Ascending aorta (tissue), 2 donors: ENCODE measurements at places on chromosomes 4 and X. TPM values are rescaled to one million over a fixed set of nuclear protein-coding genes. Genes with fewer than 3 reads are reported as not detected.

DNA sequence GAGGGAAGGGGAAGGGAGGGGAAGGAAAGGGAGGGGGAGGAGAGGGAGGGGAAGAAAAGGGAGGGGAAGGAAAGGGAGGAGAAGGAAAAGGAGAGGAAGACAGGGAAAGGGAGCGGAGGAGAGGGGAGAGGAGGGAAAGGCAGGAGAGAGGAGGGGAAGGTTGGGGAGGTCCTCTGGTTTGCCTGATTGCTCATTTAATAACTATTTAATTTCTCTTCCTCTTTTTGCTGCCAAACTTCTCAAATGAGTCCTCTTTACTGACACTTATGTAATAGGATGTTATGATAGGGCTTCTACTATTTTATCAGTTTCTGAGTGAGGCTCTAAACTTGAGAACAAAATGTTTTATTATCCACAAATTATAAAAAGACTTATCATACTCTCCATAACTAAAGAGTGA is 35.4 kb upstream of the PPA2 start:
- no peaks in the 10 kb centered on the region for H3K4me1 ChIP-seq
- H3K36me3 ChIP-seq, result no peaks in the 10 kb centered on the region
- H3K4me3 ChIP-seq, result no peak overlapping the region
- DNase-seq, result no peak
- no peaks in the 10 kb centered on the region for H3K27me3 ChIP-seq
- no peak overlapping the region for H3K27ac ChIP-seq

DNA sequence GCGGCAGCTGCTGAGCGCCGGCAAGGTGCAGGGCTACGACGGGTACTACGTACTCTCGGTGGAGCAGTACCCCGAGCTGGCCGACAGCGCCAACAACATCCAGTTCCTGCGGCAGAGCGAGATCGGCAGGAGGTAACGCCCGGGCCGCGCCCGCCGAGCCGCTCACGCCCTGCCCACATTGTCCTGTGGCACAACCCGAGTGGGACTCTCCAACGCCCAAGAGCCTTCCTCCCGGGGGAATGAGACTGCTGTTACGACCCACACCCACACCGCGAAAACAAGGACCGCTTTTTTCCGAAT is 117.0 kb downstream of the DCTD start:
- H3K27me3 ChIP-seq, result no peaks in the 10 kb centered on the region
- no peak for DNase-seq
- H3K27ac ChIP-seq, result no peak overlapping the region
- H3K4me1 ChIP-seq, result no peaks in the 10 kb centered on the region
- H3K36me3 ChIP-seq, result no peaks in the 10 kb centered on the region
- no peak overlapping the region for H3K4me3 ChIP-seq

- H3K4me3 ChIP-seq, result no peak overlapping the region
- H3K36me3 ChIP-seq, result no peaks in the 10 kb centered on the region
- no peak for DNase-seq
Observed at GRCh38 chr4:97548186-97548585, 595.1 kb downstream of the STPG2 start.

Gene RPA4
- 0.43 TPM for total RNA-seq

Gene PAGE5
- not detected for total RNA-seq

Gene MAGEE1
- total RNA-seq, result 4.5 TPM

GRCh38 chrX:42567268-42567667 is 210.7 kb downstream of the PPP1R2C start:
- H3K27ac ChIP-seq, result no peak overlapping the region
- H3K4me3 ChIP-seq, result no peak overlapping the region
- no peaks in the 10 kb centered on the region for H3K27me3 ChIP-seq

GRCh38 chr4:40550948-40551462 is 78.7 kb downstream of the RBM47 start:
- no peaks in the 10 kb centered on the region for H3K36me3 ChIP-seq
- H3K4me1 ChIP-seq, result no peaks in the 10 kb centered on the region
- H3K27me3 ChIP-seq, result no peaks in the 10 kb centered on the region
- no peak overlapping the region for H3K27ac ChIP-seq
- peak overlapping the region; percentile 50 for H3K4me3 ChIP-seq
- DNase-seq, result no peak

Gene KANTR
- 5.0 TPM for total RNA-seq

Gene ATOH1
- not detected for total RNA-seq

Gene ITGB1BP2
- not detected for total RNA-seq

- H3K4me1 ChIP-seq, result peaks cover 2% of the 10 kb centered on the region
- H3K27me3 ChIP-seq, result no peaks in the 10 kb centered on the region
- H3K4me3 ChIP-seq, result no peak overlapping the region
- H3K27ac ChIP-seq, result no peak overlapping the region
Observed at GRCh38 chr4:169286562-169287301, 16.0 kb upstream of the SH3RF1 start.

DNA sequence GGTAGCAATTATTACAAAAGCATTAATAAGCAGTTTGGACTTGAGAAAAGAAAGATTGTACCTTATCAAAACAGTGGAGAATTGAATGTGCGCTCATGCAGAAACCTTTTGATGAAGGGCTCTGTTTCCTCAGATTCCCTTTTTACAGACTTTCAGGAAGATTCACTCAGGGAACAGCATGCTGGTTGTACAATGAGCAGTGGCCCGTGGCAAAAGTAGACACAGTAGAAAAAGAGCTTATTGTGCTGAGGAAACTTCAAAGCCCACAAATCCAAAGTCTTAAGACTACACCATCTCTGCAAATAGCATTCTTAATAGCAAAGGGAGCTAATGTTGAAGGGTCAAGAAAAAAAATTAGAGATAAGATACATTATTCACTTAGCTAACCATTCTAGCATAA is 858.9 kb downstream of the PDHA2 start:
- H3K27me3 ChIP-seq, result no peaks in the 10 kb centered on the region
- H3K4me1 ChIP-seq, result no peaks in the 10 kb centered on the region
- no peak overlapping the region for H3K4me3 ChIP-seq

DNA sequence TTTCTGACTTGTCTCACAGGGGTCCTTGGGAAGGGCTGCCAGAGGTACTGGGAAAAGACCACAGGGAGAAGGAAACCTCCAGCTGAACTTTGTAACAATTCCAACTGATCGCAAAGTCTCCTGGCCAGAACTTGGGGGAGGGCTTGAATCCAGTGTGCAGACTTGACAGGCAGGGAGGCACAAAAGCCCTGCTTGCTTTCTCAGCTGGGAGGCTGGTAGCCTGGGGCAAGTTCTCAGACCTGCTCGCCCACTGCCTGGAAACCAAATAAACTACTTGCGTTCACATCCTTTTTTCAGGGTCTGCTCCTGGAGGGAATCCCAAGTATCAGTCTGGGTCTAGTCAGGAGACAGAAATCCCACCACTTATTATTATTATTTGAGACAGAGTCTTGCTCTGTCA is 48.0 kb upstream of the CASK start:
- no peaks in the 10 kb centered on the region for H3K27me3 ChIP-seq
- H3K27ac ChIP-seq, result no peak overlapping the region
- H3K4me1 ChIP-seq, result no peaks in the 10 kb centered on the region
- no peak for DNase-seq
- no peak overlapping the region for H3K4me3 ChIP-seq
- no peaks in the 10 kb centered on the region for H3K36me3 ChIP-seq

GRCh38 chrX:106201502-106202178 is 33.5 kb downstream of the PWWP3B start:
- no peak overlapping the region for H3K27ac ChIP-seq
- H3K36me3 ChIP-seq, result no peaks in the 10 kb centered on the region
- H3K4me3 ChIP-seq, result no peak overlapping the region
- DNase-seq, result no peak
- H3K4me1 ChIP-seq, result no peaks in the 10 kb centered on the region

Gene RENBP
- 15.5 TPM for total RNA-seq

- DNase-seq, result no peak
- H3K4me3 ChIP-seq, result no peak overlapping the region
- no peaks in the 10 kb centered on the region for H3K36me3 ChIP-seq
- H3K27ac ChIP-seq, result no peak overlapping the region
Observed at GRCh38 chr4:82782626-82783345, 15.8 kb downstream of the SCD5 start.

Gene SUPT20HL1
- total RNA-seq, result 1.7 TPM

DNA sequence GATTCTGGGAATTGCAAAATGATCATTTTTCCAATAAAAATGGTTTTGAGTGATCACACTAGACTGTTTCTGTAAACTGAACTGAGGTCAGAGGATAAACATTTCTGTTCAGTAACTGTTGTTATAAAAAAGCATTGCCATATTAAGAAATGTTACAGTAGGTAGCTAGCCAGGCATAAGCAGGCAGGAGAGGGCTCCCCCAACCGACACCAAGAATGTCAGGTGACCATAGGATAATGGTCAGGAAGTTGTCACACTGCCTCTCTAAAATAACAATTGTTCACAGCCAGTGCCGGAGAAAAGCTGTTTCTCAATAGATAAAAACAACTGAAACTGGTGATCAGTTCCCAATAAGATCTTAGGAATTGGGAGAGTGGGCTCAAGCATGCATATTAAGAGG is 306.2 kb upstream of the SLIT2 start:
- H3K27me3 ChIP-seq, result no peaks in the 10 kb centered on the region
- no peaks in the 10 kb centered on the region for H3K36me3 ChIP-seq
- no peak overlapping the region for H3K27ac ChIP-seq
- no peaks in the 10 kb centered on the region for H3K4me1 ChIP-seq
- no peak for DNase-seq
- no peak overlapping the region for H3K4me3 ChIP-seq

DNA sequence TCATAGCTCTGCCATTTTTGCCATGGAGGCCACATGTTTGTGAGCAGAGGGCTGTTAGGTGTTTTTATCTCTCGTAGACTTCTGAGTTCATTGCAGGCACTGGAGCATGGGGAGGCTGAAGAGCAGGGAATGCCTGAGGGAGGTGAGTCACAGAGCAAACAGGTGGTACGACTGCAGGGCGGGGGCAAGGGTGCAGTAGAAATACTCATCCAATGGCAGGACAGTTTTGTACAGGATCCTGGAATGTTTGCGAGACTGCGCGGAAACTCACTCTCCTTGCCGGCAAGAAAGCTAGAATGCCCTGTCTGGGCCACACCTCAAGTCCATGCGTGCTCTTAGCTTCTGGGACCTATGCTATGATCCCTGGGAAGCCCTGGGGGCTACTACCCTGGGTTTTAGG is 20.0 kb upstream of the VCX2 start:
- H3K27ac ChIP-seq, result no peak overlapping the region
- H3K4me3 ChIP-seq, result no peak overlapping the region
- no peaks in the 10 kb centered on the region for H3K27me3 ChIP-seq
- DNase-seq, result no peak
- H3K36me3 ChIP-seq, result no peaks in the 10 kb centered on the region

DNA sequence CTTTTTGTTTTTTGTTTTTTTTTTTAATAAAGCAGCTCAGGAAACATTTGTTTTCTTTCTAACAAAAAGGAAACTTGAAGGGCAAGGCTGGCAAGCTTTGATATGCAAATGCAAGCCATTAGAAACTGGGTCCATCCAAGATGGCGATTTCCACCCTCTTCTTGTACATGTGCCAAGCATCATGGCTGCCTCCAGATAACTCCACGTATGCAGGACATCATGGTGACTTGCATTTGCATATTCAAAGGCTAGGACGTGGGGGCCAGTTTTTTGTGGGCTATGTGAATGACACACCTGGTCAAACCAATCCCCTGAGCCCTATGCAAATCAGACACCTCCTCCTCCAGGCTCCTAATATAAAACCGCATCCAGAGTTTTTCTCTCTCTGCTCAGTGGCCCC is 692.6 kb downstream of the FAM133A start:
- no peaks in the 10 kb centered on the region for H3K4me1 ChIP-seq
- H3K36me3 ChIP-seq, result no peaks in the 10 kb centered on the region
- H3K27ac ChIP-seq, result no peak overlapping the region
- H3K4me3 ChIP-seq, result no peak overlapping the region
- no peaks in the 10 kb centered on the region for H3K27me3 ChIP-seq

GRCh38 chr4:186900984-186901383 is 177.3 kb upstream of the FAT1 start:
- H3K27ac ChIP-seq, result no peak overlapping the region
- no peaks in the 10 kb centered on the region for H3K27me3 ChIP-seq
- DNase-seq, result no peak
- no peak overlapping the region for H3K4me3 ChIP-seq
- H3K36me3 ChIP-seq, result no peaks in the 10 kb centered on the region

DNA sequence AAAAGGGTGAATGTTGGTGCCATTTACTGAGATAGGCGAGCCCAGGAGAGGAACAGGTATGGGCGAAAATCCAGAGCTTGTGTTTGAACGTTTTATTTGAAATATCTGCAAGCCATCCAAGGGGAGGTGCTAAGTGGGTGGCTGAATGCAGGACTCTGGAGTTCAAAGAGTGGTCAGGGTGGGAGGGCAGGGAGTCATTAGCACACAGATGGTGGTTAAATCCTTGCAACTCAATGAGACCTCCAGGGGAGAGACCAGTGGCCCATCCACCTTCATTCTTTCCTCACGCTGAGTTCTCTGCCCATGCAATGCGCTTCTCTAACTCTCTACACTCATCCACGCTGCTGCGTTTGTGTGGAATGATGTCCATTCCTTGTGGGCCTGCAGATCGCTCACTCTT is 101.1 kb downstream of the VCX3B start:
- H3K36me3 ChIP-seq, result no peaks in the 10 kb centered on the region
- no peak for DNase-seq
- no peak overlapping the region for H3K4me3 ChIP-seq
- no peaks in the 10 kb centered on the region for H3K4me1 ChIP-seq
- no peaks in the 10 kb centered on the region for H3K27me3 ChIP-seq
- no peak overlapping the region for H3K27ac ChIP-seq

GRCh38 chr4:44720371-44720770 is 6.0 kb downstream of the GNPDA2 start:
- H3K4me3 ChIP-seq, result no peak overlapping the region
- no peak for DNase-seq
- H3K27ac ChIP-seq, result no peak overlapping the region
- no peaks in the 10 kb centered on the region for H3K4me1 ChIP-seq

- no peaks in the 10 kb centered on the region for H3K36me3 ChIP-seq
- no peak overlapping the region for H3K27ac ChIP-seq
- H3K27me3 ChIP-seq, result no peaks in the 10 kb centered on the region
- DNase-seq, result no peak
- H3K4me1 ChIP-seq, result no peaks in the 10 kb centered on the region
- H3K4me3 ChIP-seq, result no peak overlapping the region
Observed at GRCh38 chr4:34419871-34420270, 1824.4 kb downstream of the ARAP2 start.

Gene BTC
- total RNA-seq, result 6.9 TPM

Gene SLC4A4
- total RNA-seq, result 0.32 TPM

Gene F8A1
- total RNA-seq, result 77.0 TPM

DNA sequence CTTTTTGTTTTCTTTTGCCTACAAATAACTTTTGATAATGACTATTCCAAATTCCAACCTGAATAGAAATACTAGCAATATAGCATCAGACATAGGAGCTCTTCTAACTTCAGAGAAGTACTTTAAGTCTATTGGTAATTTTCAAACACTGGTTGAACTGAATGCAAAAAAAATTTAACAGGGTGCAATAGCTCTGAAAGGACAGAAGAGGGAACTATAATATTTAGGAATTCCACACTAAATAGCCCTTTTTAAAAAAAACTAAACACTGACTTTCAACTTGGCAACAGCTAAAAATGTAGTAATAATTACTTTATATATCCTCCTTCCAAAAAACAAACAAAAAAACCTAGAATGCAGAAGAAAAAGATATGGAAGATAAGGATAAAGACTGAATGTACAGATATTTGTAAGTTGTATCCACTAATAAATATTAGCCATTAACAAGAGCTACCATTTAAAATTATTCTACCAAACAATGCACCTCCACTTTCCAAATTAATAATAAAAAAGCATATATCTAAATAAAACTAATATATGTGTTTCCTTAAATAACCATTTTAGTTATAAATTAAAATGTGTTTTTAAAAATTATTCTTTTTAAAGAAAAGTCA is 81.4 kb downstream of the FBXW7 start:
- H3K36me3 ChIP-seq, result no peaks in the 10 kb centered on the region
- no peak overlapping the region for H3K27ac ChIP-seq
- no peak overlapping the region for H3K4me3 ChIP-seq
- H3K4me1 ChIP-seq, result no peaks in the 10 kb centered on the region

Gene ZNF595
- 3.4 TPM for total RNA-seq

GRCh38 chrX:151516538-151517187 is 46.8 kb upstream of the PASD1 start:
- no peaks in the 10 kb centered on the region for H3K36me3 ChIP-seq
- H3K4me1 ChIP-seq, result no peaks in the 10 kb centered on the region
- H3K27me3 ChIP-seq, result no peaks in the 10 kb centered on the region
